ENCODE measurements at places on chromosomes 3 and 15. TPM values are rescaled to one million over a fixed set of nuclear protein-coding genes. Genes with fewer than 3 reads are reported as not detected.
A peak's percentile ranks its signal among the peaks of the same experiment; 100 is the strongest.

DNA sequence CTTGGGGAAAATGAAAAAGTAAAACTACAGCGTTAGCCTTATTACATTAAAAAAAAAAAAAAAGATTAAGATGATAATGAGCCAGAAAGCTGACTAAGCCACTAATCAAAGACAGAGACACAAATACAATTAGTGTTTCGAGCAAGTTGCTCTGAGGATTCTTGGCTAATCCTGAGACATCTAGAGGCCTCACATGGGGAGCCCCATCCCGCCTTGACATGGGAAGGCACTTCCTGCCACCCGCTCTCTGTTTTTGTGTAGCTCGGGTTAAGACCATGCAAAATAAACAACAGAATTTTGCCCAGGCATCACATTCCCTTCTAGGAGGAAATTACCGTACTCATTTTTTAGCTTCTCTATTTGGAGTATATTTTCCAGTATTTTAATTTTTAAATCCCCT lies 15.3 kb downstream of the HESX1 start:
- H3K4me3 ChIP-seq: no peak overlapping the region
- H3K27me3 ChIP-seq: no peaks in the 10 kb centered on the region
- no peak for DNase-seq
- no peaks in the 10 kb centered on the region for H3K4me1 ChIP-seq
- H3K27ac ChIP-seq: no peak overlapping the region
- H3K36me3 ChIP-seq: no peaks in the 10 kb centered on the region

GRCh38 chr3:94171954-94172353 lies 109.1 kb downstream of the NSUN3 start:
- no peaks in the 10 kb centered on the region for H3K4me1 ChIP-seq
- H3K27me3 ChIP-seq: no peaks in the 10 kb centered on the region
- no peak overlapping the region for H3K4me3 ChIP-seq
- DNase-seq: no peak
- H3K27ac ChIP-seq: no peak overlapping the region

DNA sequence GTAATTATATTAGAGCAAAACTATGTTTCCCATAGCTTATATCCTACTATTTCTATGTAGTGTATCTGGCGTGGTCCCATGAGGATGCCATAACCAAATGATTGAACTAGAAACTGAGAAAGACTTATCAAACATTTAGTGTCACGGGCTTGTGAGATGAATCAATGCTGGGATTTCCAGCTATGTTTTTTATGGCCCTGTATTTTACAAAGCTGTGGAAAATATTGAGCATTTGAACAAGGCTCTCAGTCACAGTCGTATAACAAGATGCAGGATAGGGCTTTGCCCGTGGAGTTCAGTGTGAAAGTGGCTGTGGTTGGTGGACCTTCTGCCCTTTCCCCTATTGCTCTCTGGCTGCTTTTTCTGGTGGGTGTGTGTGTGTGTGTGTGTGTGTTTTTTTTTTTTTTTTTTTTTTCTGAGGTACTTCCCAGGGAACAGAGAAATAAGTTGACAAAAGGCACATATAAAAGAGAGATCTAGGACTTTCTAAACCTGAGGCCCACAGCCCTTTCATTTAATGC lies 60.7 kb downstream of the CACNA1D start:
- no peak for DNase-seq
- H3K27me3 ChIP-seq: no peaks in the 10 kb centered on the region
- H3K4me1 ChIP-seq: no peaks in the 10 kb centered on the region
- no peak overlapping the region for H3K4me3 ChIP-seq
- H3K27ac ChIP-seq: peak overlapping the region; percentile 18

DNA sequence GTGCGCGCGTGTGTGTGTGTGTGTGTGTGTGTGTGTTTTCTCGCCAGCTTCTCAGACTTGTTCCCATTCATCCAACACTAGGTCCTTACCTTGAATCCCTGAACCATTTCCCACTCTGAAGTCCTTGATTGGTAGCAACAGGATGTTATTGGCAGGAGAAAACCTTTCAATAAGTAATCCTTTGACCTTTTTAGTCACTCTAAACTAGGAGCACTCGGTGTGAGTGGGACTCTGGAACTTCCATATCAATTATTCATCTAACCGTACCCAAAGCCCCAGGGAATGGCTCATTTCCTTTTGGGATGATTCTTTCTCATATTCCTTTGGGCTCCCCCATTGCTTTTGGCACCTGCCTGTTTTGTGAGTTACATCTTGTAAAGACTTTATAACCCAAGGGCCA lies 140.2 kb upstream of the SPRED1 start:
- H3K27me3 ChIP-seq: no peaks in the 10 kb centered on the region
- no peak overlapping the region for H3K27ac ChIP-seq
- H3K4me1 ChIP-seq: no peaks in the 10 kb centered on the region
- H3K4me3 ChIP-seq: no peak overlapping the region
- no peak for DNase-seq

- H3K4me3 ChIP-seq: no peak overlapping the region
- no peak overlapping the region for H3K27ac ChIP-seq
- no peaks in the 10 kb centered on the region for H3K4me1 ChIP-seq
- no peaks in the 10 kb centered on the region for H3K36me3 ChIP-seq
- no peaks in the 10 kb centered on the region for H3K27me3 ChIP-seq
These were observed 457.9 kb upstream of the ALCAM start for GRCh38 chr3:104908761-104909160.

- H3K27me3 ChIP-seq: peaks cover 38% of the 10 kb centered on the region
- peaks cover 13% of the 10 kb centered on the region for H3K4me1 ChIP-seq
- DNase-seq: no peak
- no peak overlapping the region for H3K4me3 ChIP-seq
These were observed 1.9 kb upstream of the TMEM158 start for GRCh38 chr3:45227946-45228345.

GRCh38 chr15:60880949-60881348 lies 348.2 kb downstream of the RORA start:
- DNase-seq: no peak
- no peaks in the 10 kb centered on the region for H3K36me3 ChIP-seq
- no peak overlapping the region for H3K4me3 ChIP-seq
- no peak overlapping the region for H3K27ac ChIP-seq
- no peaks in the 10 kb centered on the region for H3K27me3 ChIP-seq
- H3K4me1 ChIP-seq: no peaks in the 10 kb centered on the region

DNA sequence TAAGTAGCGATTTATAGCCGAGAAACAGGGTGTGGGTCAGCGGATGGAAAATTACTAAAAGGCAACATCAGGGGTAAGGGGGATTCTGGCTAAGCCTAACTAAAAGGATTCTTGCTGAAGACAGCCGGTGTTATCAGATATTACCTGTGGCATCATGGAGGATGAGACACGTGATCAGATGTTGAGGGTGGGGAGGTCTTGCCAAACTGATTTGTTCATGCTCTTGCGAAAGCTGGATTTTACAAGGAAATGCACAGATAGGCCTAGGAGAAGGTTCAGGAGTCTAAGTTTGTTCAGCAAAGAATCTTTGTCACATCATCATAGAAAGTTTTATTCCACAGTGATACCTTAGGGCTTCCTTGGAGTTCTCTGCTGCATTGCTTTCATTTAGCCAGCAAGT lies 396.8 kb upstream of the TBL1XR1 start:
- H3K4me3 ChIP-seq: no peak overlapping the region
- no peak overlapping the region for H3K27ac ChIP-seq
- H3K27me3 ChIP-seq: no peaks in the 10 kb centered on the region
- no peak for DNase-seq
- H3K4me1 ChIP-seq: peaks cover 82% of the 10 kb centered on the region

- no peaks in the 10 kb centered on the region for H3K27me3 ChIP-seq
- peaks cover 5% of the 10 kb centered on the region for H3K4me1 ChIP-seq
- DNase-seq: no peak
- H3K4me3 ChIP-seq: no peak overlapping the region
- no peak overlapping the region for H3K27ac ChIP-seq
These were observed 41.6 kb downstream of the KLHL18 start for GRCh38 chr3:47324278-47324865.

The OXSR1 gene
- total RNA-seq: 30.0 TPM

The MAGI1 gene
- 104 TPM for total RNA-seq

The DNAH1 gene
- total RNA-seq: 26.7 TPM

The LRRC2 gene
- 5.8 TPM for total RNA-seq

The GABRR3 gene
- not detected for total RNA-seq

The VWA5B2 gene
- total RNA-seq: not detected

Measured in spleen (tissue), 13 donors.